HT-29 (cell line): ENCODE measurements at places on chromosomes 4 and X.
A peak's percentile ranks its signal among the peaks of the same experiment; 100 is the strongest.

DNA sequence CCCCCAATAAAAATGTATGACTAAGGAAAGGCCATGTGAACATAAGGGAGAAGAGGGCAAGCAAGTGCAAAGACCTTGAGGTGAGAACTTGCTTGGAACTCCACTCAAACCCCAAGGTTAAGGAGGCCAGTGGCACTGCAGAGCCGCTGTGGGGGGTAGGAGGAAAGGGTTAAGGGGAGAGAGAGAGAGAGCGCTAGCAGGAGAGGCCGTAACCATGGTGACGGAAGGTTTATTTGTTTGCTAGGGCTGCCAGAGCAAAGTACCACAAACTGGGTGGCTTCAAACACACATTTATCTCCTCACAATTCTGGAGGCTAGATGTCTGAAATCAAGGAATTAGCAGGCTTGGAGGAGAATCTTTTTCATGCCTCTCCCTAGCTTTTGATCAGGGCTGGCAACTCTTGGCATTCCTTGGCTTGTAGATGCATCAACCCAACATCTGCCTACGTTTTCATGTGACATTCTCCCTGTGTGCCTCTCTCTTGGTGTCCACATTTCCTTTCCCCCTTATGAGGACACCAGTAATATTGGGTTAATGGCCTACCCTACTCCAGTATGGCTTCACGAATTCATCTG is 35.2 kb downstream of the SMIM20 start:
- DNase-seq: peak; percentile 75

DNA sequence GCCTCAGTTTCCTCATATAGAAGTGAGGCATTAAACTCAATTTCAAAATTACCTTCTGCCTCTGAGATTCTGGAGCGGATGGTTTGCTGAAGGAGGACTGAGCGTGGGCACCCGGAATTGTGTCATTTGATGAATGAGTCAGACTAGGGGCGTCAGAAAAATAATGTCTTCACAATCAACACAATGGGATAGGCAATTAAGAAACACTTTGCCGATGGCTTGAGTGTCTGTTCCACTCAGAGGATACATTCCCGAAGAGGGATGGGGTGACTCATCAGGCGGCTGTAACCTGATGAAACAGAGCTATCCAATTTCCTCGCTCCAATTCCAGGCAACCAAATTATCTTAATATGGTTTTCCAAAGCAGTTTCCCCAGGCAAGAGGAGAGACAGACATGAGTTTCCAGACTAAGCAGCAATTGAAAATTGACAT is 1.2 kb upstream of the CHRNA9 start:
- DNase-seq: no peak

GRCh38 chrX:13074297-13075262 is 30.2 kb upstream of the FAM9C start:
- no peak for DNase-seq

DNA sequence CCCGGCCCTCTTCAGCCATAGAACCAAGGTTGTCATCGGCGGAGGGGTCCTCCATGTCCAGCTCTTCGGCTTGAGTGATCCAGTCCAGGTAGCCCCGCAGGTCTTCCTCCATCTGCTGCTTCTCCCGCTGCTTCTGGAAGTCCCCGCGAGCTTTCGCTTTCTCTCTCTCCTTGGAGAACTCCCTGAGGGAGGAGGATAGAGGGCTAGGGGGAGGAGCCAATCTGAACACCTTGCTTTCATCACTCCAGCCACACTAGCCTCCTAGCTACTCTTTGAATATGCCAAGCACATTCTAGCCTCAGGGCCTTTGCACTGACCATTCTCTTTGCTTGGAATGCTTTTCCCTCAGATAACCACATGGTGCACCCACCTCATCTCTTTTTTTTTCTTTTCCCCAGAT is 6.2 kb downstream of the CACNA1F start:
- DNase-seq: no peak

- no peak for DNase-seq
These were observed 619 bp upstream of the PDK3 start for GRCh38 chrX:24464498-24464835.

DNA sequence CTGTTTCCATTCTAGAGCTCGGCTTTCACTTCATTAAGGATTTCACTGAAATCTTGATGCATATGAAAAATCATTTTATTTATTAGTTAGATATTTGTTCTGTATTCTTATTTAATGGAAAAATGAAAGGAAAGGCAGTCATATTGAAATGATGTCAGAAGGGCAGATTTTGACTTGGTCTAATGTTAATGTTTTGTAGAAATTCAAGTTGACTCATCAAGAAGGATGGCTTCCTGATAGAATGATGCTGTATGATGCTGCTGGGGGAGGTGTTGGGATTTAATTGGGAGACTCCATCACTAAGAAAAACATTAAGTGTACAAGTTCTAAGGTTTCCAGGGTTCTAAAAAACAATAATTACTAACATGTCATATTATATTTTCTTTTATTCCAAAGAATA is 204.8 kb downstream of the PDGFC start:
- DNase-seq: no peak

- no peak for DNase-seq
These were observed 99.1 kb downstream of the USP9X start for GRCh38 chrX:41184312-41184711.

DNA sequence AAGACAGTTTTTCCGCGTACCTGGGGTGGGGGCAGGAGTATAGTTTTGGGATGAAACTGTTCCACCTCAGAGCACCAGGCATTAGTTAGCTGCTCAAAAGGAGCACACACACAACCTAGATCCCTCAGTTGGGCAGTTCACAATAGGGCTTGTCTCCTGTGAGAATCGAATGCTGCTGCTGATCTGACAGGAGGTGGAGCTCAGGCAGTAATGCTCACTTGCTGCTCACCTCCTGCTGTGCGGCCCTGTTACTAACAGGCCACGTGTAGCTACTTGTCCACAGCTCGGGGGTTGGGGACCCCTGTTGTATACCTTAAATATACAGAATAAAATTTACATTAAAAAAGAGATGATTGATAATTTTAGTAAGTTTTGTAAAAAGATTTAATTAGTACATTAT is 191.5 kb downstream of the SLC7A11 start:
- DNase-seq: no peak

DNA sequence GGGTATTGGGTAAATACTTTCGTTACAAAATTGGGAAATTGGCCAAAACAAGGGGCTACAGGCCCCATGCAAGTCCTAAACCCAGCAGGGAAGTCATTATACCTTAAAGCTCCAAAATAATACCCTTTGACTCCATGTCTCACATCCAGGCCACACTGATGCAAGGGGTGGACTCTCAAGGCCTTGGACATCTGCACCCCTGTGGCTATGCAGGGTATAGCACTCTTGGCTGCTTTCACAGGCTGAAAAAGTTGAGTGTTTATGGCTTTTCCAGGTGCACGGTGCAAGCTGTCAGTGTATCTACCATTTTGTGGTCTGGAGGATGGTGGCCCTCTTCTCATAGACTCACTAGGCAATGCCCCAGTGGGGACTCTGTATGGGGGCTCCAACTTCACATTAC is 326.5 kb downstream of the TEX13C start:
- peak; percentile 32 for DNase-seq

GRCh38 chr4:179110356-179110755 is 1668.1 kb upstream of the AGA start:
- DNase-seq: no peak

DNA sequence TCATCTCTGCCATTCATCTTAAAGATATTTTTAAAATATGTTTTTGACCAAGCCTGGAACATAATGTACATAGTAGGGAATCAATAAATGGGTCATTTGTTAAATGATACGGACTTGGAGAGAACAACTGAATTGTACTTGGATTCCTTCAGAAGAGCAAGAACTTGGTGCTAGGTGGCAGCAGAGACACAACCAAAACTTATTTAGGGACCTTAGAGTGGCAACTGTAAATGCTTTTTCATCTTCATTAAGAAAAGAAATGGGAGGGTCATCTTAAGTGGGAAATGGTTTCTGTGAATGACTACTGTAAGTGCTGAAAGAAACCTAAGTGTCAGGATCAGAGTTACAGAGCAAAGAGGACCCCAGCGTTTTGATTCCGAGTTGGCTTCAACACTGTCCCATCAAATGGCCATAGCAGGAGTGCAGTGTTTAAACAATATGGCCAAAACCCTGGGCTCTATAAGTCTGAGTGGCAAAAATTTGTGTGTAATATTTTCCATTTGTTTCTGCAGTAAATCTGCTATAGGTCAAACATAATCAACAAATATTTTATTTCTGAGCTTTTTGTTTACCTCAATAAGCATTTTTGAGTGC is 213.6 kb downstream of the PALLD start:
- DNase-seq: peak; percentile 45

- DNase-seq: no peak
These were observed 19.4 kb upstream of the UFSP2 start for GRCh38 chr4:185445209-185445608.

DNA sequence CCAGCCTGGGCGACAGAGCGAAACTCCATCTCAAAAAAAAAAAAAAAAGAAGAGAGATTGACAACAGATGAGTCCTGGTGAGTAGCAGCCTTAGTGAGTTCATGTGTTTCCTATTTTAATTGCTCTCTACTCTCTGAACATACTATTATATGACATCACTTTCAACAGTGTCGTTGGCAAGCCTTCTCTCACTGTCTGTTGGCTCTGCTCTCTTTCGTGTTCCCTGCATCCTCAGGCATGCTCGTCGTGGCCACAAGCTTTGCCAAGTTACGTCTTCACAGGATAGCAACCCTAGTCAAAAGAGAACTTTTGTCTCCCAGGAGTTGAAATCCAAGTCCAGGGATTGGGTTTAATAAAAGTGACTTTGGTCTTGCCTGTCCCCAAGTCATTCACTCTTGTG is 117.1 kb upstream of the EGFL6 start:
- no peak for DNase-seq

GRCh38 chrX:30593440-30594200 is 16.1 kb upstream of the TASL start:
- DNase-seq: peak; percentile 3

- DNase-seq: no peak
These were observed 38.5 kb upstream of the SMIM10L2A start for GRCh38 chrX:135383249-135383648.

- DNase-seq: no peak
These were observed 1.2 kb downstream of the SH3D19 start for GRCh38 chr4:151324124-151324751.

DNA sequence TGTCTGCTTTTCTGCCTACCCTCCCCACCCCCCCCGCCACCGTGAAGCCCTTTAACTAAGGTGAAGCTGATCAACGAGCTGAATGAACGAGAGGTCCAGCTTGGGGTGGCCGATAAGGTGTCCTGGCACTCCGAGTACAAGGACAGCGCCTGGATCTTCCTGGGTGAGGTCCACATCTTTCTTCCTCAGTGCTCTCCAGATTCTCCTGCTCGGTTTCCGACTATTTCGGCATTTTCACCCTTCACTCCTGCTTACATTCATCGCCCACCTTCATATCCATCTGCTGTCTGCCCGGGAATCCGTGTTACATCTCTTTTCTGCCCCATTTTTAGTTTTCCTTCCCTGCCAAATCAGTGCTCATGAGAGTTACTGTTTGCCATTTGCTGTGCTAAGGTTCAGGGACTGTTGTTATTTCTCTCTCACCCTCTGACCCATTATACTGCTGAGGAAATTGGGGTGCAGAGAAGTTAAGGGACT is 459 bp downstream of the RBMX2 start:
- DNase-seq: no peak

DNA sequence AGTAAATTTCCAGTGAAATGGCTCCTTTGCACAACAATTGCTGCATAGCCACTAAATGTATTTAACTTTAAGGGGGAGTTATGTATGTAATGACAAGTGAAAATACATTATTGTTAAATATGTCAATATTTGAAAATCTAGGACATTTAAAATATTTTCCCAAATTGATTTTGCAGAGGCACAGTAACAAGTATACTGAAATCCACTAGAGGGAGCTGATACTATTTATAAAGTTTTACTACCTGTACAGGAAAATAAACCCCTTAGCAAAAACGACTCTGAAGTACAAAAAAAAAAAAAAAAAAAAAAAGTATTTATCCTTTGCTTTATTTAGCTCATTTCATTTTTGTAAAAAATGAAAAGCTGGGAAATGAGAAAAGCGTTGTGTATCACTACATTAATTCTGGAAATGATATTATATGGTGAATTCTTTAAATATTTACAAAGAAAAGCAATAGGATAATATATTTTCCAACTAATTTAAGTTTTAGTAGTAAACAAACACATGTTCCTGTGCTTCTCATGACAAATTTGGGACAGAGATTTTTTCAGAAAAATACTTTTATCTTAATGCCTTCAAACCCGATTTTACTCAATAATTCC is 727.7 kb downstream of the DMD start:
- DNase-seq: no peak

DNA sequence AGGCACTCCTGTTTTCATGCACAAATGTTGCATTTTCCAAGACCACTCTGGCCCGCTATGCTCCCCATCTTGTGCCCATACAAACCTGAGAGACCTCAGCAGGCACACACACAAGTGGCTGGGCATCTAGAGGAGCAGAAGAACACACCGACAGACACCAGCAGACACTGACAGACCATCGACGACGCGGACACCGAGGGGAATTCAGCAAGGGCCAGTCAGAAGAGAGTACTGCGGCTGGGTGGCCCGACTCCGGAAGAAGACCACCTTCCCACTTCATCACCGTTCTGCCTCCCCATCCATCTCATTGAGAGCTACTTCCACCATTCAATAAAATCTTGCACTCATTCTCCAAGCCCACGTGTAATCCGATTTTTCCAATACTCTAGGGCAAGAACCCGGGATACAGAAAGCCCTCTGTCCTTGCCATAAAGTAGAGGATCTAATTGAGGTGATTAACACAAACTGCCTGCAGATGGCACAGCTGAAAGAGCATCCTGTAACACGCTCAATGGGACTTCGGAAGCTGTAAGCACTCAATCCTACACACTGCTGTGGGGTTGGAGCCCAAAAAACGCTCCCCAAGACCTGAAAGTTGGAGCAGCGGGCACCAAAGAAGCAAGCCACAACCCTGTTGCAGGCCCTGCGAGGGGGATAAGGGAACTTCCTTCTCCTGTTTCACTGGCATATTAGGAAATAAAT is 780.9 kb downstream of the ARAP2 start:
- DNase-seq: no peak

DNA sequence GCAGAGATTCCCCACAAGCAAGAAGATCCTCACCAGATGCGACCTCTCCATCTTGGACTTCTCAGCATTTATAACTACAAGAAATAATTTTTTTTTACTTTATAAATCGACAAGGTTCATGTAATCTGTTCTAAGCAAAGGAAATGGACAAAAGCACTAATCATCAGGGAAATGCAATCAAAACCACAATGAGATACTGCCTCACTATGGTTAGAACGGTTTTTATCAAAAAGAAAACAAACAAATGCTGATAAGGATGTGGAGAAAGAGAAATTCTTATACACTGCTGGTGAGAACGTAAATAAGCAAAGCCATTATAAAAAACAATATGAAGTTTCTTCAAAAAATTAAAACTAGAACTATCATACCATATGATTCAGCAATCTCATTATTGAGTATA is 1382.6 kb downstream of the ARAP2 start:
- DNase-seq: no peak

GRCh38 chrX:67094061-67094460 is 449.8 kb upstream of the AR start:
- no peak for DNase-seq

GRCh38 chrX:128759745-128760144 is 707.5 kb upstream of the ACTRT1 start:
- DNase-seq: peak; percentile 28

GRCh38 chr4:123114915-123115756 is 192.7 kb upstream of the NUDT6 start:
- no peak for DNase-seq

- no peak for DNase-seq
These were observed 39.4 kb downstream of the PPP3CA start for GRCh38 chr4:101307899-101308298.

- DNase-seq: peak; percentile 39
These were observed 754.8 kb downstream of the RAB28 start for GRCh38 chr4:12729384-12729783.

GRCh38 chr4:102153391-102153790 is 191.9 kb downstream of the SLC39A8 start:
- no peak for DNase-seq
